HAP-1 (cell line): ENCODE measurements at places on chromosomes 2 and 18.

DNA sequence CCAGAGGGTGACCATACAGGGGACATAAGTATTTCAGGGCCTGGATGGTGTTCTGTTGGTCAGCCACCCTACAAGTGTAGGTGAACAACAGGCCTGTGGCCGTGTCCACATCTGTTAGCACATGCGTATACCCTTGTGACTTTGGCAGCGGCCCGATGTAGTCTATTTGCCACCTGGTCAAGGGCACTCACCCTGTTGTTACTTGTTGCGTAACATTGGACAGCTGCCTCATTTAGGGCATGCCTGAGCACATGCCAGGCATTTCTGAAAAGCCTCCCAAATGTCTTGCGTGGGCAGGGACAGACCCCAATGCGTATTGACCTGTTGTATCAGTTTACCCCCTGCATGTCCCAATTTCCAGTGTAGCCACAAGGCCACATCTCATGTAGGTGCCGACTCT lies 235.0 kb downstream of the MBD5 start:
- no peak for DNase-seq

GRCh38 chr2:223590964-223591363 lies 11.2 kb downstream of the SCG2 start:
- DNase-seq, result no peak

- no peak for DNase-seq
These were observed 119.4 kb downstream of the ZRANB3 start for GRCh38 chr2:135411646-135412045.

- DNase-seq, result peak; percentile 31
These were observed 80.0 kb downstream of the EXOC6B start for GRCh38 chr2:72745679-72746368.

- DNase-seq, result no peak
These were observed 233.8 kb upstream of the SPRED2 start for GRCh38 chr2:65666156-65666725.

DNA sequence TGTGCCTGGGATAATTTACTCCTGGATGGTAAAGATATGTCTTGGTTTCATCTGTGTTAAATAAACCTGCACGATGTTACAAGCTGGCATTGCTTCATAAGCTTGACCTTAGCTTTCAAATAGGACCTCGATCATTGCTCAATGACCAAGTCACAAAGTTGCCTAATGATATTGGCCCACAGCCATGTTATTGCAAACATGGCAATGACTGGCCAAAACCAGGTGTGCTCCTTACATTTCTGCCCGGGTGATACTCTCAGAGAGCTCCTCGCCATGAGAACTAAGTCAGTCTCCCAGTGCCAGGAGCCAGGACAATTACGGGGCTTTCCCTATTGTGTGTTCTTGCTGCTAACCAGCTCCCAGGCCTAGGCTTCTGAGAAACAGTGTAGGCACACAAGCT lies 72.5 kb upstream of the CYP1B1 start:
- no peak for DNase-seq

GRCh38 chr2:195642027-195642678 lies 14.9 kb upstream of the SLC39A10 start:
- DNase-seq, result no peak

DNA sequence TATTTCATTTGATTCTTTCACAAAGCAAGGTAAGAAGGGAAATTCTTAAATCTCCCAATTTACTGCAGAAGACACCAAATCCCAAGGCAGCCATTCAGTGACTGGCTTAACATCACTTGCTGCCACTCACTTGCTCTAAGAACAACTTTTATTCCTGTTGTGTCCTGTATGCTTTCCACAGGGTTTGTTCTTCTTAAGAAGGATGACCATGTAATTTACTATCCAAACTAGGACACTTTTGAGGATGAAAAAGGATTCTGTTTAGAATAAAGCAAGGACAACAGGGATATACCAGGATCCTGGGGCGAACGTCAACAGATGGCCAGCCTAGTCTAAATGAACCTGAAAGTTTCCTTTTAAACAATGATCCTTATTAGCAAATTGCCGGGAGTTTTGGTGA lies 34.8 kb downstream of the RIT2 start:
- no peak for DNase-seq

DNA sequence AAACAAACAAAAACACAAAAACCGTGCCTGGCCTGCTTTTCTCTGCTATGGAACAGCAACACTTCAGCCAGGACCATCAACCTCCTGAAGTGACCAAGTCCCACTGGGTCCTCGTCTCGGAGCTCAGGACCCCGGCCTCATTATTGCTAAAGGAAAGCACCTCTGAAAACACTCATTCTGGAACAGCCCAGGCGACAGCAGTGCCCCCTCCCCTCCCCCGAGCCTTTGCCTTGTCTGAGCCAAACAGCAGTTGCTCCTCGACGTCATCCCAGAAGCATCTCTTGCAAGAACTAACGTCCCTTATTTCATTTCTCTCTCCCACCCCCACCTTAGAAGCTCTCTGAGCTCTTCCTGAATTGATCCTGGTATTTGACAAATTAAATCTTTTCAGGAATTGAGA lies 27.4 kb downstream of the APCDD1 start:
- DNase-seq, result no peak
